ENCODE measurements at places on chromosomes 5 and 9.

GRCh38 chr5:15266229-15266628, 233.8 kb upstream of the FBXL7 start:
- H3K4me3 ChIP-seq: no peak overlapping the region
- H3K27ac ChIP-seq: no peak overlapping the region
- no peaks in the 10 kb centered on the region for H3K36me3 ChIP-seq
- no peak for DNase-seq

- H3K4me1 ChIP-seq: no peaks in the 10 kb centered on the region
- H3K36me3 ChIP-seq: no peaks in the 10 kb centered on the region
- H3K27ac ChIP-seq: no peak overlapping the region
- no peak for DNase-seq
Observed at GRCh38 chr9:134227451-134228411, 63.4 kb upstream of the RNU6ATAC start.

GRCh38 chr5:1322036-1322900, 22.6 kb downstream of the CLPTM1L start:
- DNase-seq: no peak
- no peaks in the 10 kb centered on the region for H3K27me3 ChIP-seq
- H3K36me3 ChIP-seq: peaks cover 34% of the 10 kb centered on the region
- H3K4me1 ChIP-seq: peaks cover 14% of the 10 kb centered on the region
- no peak overlapping the region for H3K4me3 ChIP-seq
- H3K27ac ChIP-seq: no peak overlapping the region

GRCh38 chr5:178247481-178248456, 15.2 kb upstream of the PHYKPL start:
- DNase-seq: no peak
- H3K4me3 ChIP-seq: no peak overlapping the region
- no peaks in the 10 kb centered on the region for H3K36me3 ChIP-seq
- H3K27me3 ChIP-seq: no peaks in the 10 kb centered on the region
- H3K27ac ChIP-seq: no peak overlapping the region

Data from memory B cell (primary cell).